Tibial artery (tissue), 4 donors: ENCODE measurements at places on chromosomes 4 and X.

DNA sequence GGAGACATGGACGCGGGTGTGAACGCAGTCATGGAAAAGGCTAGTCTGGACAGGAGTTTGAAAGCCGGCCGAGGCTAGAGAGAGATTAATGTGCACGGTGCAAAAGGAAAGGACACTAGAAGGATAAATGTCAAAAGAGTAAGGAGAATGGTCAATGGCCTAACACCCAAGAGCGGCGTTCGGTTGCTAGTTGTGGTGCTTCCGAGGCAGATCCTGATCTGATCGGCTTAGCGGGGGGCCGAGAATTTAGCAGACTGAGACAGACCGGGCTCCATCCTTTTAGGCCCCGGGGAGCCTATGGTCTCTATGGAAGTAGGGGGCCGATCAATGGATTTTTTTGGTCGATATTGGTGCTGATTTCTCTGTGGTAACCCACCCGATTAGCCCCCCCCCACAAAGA, 6.9 kb downstream of the GAGE10 start:
- H3K27me3 ChIP-seq: no peaks in the 10 kb centered on the region
- no peaks in the 10 kb centered on the region for H3K4me1 ChIP-seq
- no peak overlapping the region for H3K27ac ChIP-seq

DNA sequence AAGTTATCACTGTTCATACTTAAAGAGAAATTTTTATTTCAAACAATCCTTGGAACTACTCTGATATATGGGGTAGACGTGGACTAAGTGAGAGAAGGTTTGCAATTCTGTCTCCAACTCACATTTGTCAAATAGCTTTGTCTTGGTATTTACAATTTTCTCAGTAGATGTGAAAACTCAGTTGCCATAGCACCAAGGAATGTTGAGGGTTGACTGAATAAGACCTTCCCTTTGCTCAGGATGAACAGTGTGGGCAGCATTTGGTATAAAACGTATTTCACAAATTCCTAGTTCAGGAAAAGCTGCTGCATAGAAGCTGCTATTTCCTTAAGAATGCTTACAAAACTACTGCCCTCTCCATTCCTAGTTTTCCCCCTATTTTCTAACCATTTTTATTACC, 399.5 kb downstream of the NKX6-1 start:
- no peak overlapping the region for H3K4me3 ChIP-seq
- H3K36me3 ChIP-seq: no peaks in the 10 kb centered on the region
- H3K27ac ChIP-seq: no peak overlapping the region
- no peak for DNase-seq

DNA sequence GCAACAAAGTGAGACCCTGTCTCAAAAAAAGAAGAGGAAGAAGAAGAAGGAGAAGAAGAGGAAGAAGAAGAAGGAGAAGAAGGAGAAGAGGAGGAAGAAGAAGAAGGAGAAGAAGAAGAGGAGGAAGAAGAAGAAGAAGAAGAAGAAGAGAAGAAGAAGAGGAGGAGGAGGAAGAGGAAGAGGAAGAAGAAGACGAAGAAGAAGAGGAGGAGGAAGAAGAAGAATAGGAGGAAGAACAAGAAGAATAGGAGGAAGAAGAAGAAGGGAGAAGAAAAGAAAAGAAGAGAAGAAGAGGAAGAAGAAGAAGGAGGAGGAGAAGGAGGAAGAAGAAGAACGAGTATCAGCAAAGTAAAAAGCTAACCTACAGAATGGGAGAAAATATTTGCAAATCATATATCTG, 33.3 kb upstream of the LONRF3 start:
- H3K27me3 ChIP-seq: no peaks in the 10 kb centered on the region
- no peaks in the 10 kb centered on the region for H3K4me1 ChIP-seq
- H3K4me3 ChIP-seq: no peak overlapping the region
- no peak for DNase-seq
- no peaks in the 10 kb centered on the region for H3K36me3 ChIP-seq

GRCh38 chr4:109574931-109575804, 15.1 kb downstream of the MCUB start:
- DNase-seq: no peak
- H3K4me3 ChIP-seq: no peak overlapping the region
- H3K4me1 ChIP-seq: no peaks in the 10 kb centered on the region
- H3K27me3 ChIP-seq: no peaks in the 10 kb centered on the region
- no peaks in the 10 kb centered on the region for H3K36me3 ChIP-seq
- H3K27ac ChIP-seq: no peak overlapping the region

DNA sequence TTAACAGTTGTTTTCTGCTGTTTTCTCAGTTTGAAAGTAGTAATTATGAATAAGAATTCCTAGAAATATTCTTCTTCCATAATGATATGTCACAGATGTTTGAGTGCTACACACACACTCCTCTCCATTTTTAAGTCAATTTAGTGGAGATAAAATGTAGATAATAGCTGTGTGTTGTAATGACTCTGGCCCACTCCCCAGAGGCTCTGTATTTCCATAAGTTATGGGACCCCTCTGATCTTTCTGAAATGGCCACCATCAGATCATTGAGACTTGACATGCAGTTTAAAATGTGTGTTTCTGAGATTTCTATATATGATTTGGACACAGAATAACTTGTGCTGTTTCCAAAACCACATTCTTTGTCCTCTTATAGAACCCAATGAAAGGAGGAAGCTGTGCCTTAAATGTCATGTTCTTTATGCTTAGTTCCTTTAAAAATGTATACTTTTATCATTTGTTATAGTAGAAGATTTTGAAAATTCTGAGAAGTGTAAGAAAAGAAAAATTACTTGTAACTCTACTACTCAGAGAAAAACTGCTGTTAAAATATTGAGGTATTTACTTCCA, 46.4 kb downstream of the GAB1 start:
- H3K36me3 ChIP-seq: no peaks in the 10 kb centered on the region
- no peak for DNase-seq
- no peak overlapping the region for H3K4me3 ChIP-seq
- no peaks in the 10 kb centered on the region for H3K27me3 ChIP-seq

GRCh38 chr4:93764639-93765246, 63.8 kb upstream of the ATOH1 start:
- H3K27me3 ChIP-seq: peaks cover 2% of the 10 kb centered on the region
- no peak for DNase-seq
- H3K4me3 ChIP-seq: no peak overlapping the region
- H3K4me1 ChIP-seq: no peaks in the 10 kb centered on the region
- no peak overlapping the region for H3K27ac ChIP-seq

DNA sequence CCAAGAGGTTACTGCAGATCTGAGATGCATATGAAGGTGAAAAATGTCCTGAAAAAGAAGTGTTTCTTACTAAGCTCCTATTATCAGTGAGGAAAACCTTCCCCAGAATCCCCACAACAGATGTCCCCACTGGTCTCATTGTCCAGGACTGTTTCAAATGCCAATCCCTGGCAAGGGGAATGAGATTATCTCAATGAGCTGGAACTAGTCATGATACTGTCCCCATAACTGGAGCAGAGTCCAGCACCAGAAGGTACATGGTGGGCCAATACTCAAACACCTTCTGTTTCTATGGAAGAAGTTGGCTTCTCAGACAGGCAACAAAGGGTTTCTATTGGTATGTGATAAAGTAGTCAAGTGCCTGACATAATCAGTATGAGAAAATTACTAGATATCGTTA, 221.1 kb upstream of the TLL1 start:
- H3K27me3 ChIP-seq: no peaks in the 10 kb centered on the region
- no peak overlapping the region for H3K4me3 ChIP-seq
- H3K27ac ChIP-seq: no peak overlapping the region
- DNase-seq: no peak
- no peaks in the 10 kb centered on the region for H3K4me1 ChIP-seq
- no peaks in the 10 kb centered on the region for H3K36me3 ChIP-seq

DNA sequence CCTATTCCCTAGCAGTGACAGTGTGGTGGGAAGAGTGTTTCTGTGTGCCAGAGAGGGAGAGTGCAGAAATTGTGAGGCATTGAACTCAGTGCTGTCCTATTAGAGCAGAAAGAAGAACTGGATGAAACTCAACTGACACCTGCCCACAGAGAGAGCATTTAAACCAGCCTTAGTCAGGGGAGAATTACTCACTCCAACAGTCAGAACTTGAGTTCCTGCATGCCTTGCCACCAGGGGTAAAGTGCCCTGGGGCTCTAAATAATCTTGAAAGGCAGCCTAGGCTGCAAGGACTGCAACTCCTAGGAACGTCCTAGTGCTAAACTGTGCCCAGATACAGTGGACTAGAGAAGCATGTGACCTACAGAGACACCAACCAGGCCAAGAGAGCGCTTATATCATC, 12.8 kb downstream of the CYSLTR1 start:
- no peak overlapping the region for H3K27ac ChIP-seq

GRCh38 chrX:130637591-130637990, 235.8 kb downstream of the RBMX2 start:
- DNase-seq: no peak
- peaks cover 6% of the 10 kb centered on the region for H3K36me3 ChIP-seq
- H3K27me3 ChIP-seq: no peaks in the 10 kb centered on the region
- no peak overlapping the region for H3K27ac ChIP-seq
- no peaks in the 10 kb centered on the region for H3K4me1 ChIP-seq

DNA sequence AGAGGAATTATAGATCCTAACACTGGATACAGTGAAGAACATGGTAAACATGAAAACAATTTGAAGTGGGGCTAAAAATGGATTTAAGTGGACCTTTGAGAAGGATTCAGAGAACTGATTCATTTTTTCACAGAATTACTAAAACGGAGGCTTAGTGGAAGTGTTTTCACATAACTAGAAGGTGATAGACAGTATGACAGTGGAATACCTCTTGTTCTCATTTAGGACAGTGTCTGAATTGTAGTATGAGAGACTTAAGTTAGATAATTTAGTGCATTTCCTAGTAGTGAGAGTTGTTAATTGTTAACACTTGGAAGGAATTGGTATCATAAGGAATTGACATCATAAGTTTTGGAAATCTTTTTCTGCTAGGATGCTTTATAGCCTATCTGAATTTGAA, 64.1 kb downstream of the FIP1L1 start:
- no peak overlapping the region for H3K4me3 ChIP-seq
- DNase-seq: no peak
- H3K4me1 ChIP-seq: no peaks in the 10 kb centered on the region
- no peak overlapping the region for H3K27ac ChIP-seq
- peaks cover 42% of the 10 kb centered on the region for H3K36me3 ChIP-seq
- H3K27me3 ChIP-seq: no peaks in the 10 kb centered on the region

- no peaks in the 10 kb centered on the region for H3K4me1 ChIP-seq
- no peaks in the 10 kb centered on the region for H3K36me3 ChIP-seq
- H3K27me3 ChIP-seq: no peaks in the 10 kb centered on the region
- H3K27ac ChIP-seq: no peak overlapping the region
Observed at GRCh38 chrX:72143609-72143907, 11.8 kb upstream of the RTL5 start.

DNA sequence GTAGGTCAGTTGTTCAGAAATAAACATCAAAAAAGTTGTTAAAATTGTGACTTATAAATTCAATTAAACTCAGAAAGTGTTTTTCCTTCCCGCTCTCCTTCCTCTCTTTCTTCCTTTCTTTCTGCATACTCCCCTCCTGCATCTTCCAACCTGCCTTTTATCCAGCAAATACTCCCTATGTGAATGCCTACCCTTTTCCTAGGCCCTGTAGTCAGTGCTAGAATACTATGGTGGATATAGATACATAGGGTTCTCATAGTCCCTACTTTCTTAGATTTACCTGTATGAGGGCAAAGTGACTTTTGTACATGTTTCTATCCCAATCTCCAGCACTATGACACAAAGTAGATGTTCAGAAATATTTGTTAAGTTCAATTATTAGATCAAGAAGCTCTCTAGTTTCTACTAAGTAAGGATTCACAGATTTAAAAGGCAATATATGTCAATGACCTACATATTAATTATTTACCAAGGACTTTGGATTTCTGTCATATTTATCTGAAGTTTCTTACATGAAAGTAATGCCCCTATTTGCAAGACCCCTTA, 732 bp downstream of the SULT1E1 start:
- H3K27ac ChIP-seq: no peak overlapping the region
- DNase-seq: no peak
- H3K27me3 ChIP-seq: no peaks in the 10 kb centered on the region
- H3K36me3 ChIP-seq: no peaks in the 10 kb centered on the region
- no peaks in the 10 kb centered on the region for H3K4me1 ChIP-seq

- H3K27ac ChIP-seq: no peak overlapping the region
- DNase-seq: no peak
- H3K36me3 ChIP-seq: no peaks in the 10 kb centered on the region
- no peak overlapping the region for H3K4me3 ChIP-seq
Observed at GRCh38 chr4:101527188-101527587, 179.9 kb upstream of the PPP3CA start.

DNA sequence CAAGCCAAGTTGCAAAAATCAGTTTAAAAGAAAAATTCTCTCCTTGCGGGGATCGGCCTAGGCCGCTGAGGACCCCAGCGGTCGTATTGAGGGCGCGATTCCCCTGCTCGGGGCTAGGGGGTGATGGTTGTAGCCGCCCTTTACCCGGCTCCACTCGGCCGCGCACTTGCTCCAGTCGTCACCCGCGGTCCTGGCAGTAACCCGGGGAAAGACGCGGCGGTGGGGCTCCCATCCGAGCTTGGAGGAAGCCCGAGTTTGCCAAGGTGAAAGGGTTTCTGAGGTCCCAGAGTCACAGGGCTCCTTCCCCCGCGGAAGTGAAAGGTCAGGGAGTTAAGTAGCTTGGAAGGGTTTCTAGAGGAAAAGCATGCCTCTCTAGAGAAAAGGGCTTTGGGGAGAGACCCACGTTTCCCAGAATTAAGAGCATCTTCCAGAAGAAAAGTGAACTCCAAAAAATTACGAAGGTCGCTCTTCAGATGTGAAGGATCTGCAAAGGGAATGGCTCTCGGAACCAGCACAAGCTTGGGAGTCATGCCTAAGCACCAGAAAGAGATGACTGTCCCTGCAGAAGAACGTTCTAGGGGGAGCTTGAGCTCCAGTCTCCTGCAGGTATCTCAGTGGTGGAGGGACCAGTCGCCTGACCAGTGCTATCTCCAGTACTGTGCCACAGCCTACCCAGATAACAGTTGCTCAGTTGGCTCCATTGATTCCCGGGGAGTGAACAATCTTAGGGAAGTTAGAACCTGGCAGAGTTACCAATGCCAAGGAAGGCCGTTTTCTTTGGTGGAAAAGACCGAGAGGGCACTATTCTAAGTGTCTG, 875 bp downstream of the LAP3 start:
- peak; percentile 77 for DNase-seq
- H3K27ac ChIP-seq: peak overlapping the region; percentile 90
- H3K36me3 ChIP-seq: peaks cover 13% of the 10 kb centered on the region
- H3K4me3 ChIP-seq: peak overlapping the region; percentile 74

DNA sequence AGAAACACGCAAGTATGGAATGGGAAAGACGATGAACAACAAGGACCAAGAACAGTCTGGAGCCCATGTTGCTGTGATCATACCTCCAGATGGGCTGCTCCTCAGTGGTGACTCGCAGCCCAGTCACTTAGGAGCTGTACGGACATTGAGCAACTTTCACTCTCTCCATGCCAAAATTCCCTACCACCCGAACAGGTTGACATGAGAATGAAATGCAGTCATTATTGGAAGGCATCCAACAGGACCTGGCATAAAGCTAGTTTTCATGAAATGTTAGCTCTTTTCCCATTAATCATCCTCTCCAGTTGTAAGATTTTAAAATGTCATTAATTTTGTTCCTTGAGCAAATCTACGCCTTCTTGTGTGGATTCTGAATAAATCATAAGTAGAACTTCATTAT, 82.7 kb upstream of the GPM6B start:
- H3K27ac ChIP-seq: peak overlapping the region; percentile 33
- peaks cover 55% of the 10 kb centered on the region for H3K4me1 ChIP-seq
- H3K4me3 ChIP-seq: no peak overlapping the region
- DNase-seq: peak; percentile 36
- H3K27me3 ChIP-seq: no peaks in the 10 kb centered on the region

- no peaks in the 10 kb centered on the region for H3K27me3 ChIP-seq
- H3K27ac ChIP-seq: no peak overlapping the region
- no peak overlapping the region for H3K4me3 ChIP-seq
- H3K36me3 ChIP-seq: no peaks in the 10 kb centered on the region
- DNase-seq: no peak
Observed at GRCh38 chr4:10738826-10739489, 54.4 kb upstream of the CLNK start.
